ENCODE measurements at places on chromosomes 5 and 9. TPM values are rescaled to one million over a fixed set of nuclear protein-coding genes. Genes with fewer than 3 reads are reported as not detected.

SPINK7 gene
- total RNA-seq, result not detected

STPG3 gene
- 0.18 TPM for total RNA-seq

TMEM38B gene
- 14.1 TPM for total RNA-seq

ECM2 gene
- 0.16 TPM for total RNA-seq

IFNE gene
- 2.0 TPM for total RNA-seq

ZNF883 gene
- 8.6 TPM for total RNA-seq

PCDHB3 gene
- 21.6 TPM for total RNA-seq

STING1 gene
- 26.8 TPM for total RNA-seq

UBAC1 gene
- total RNA-seq, result 33.8 TPM

PAEP gene
- total RNA-seq, result not detected

FRRS1L gene
- 14.4 TPM for total RNA-seq

THG1L gene
- 17.8 TPM for total RNA-seq

CDC20B gene
- total RNA-seq, result 0.16 TPM

SIL1 gene
- 51.2 TPM for total RNA-seq

HRH2 gene
- total RNA-seq, result 2.8 TPM

SVEP1 gene
- total RNA-seq, result 45.2 TPM

GLRA1 gene
- total RNA-seq, result not detected

LCNL1 gene
- total RNA-seq, result 5.5 TPM

PRLR gene
- total RNA-seq, result 2.1 TPM

Measured in mesothelial cell of epicardium (in vitro differentiated cells).